ENCODE measurements at places on chromosomes 4 and X. TPM values are rescaled to one million over a fixed set of nuclear protein-coding genes. Genes with fewer than 3 reads are reported as not detected.

GRCh38 chr4:35970366-35970960 is 273.9 kb downstream of the ARAP2 start:
- no peak overlapping the region for H3K27ac ChIP-seq
- no peak for DNase-seq
- peaks cover 2% of the 10 kb centered on the region for H3K4me1 ChIP-seq

GRCh38 chr4:185796176-185796575 is 15.8 kb downstream of the SORBS2 start:
- H3K4me1 ChIP-seq: no peaks in the 10 kb centered on the region
- H3K27me3 ChIP-seq: no peaks in the 10 kb centered on the region
- H3K4me3 ChIP-seq: no peak overlapping the region
- no peaks in the 10 kb centered on the region for H3K36me3 ChIP-seq
- no peak for DNase-seq
- no peak overlapping the region for H3K27ac ChIP-seq

- no peaks in the 10 kb centered on the region for H3K27me3 ChIP-seq
- H3K36me3 ChIP-seq: peaks cover 31% of the 10 kb centered on the region
- no peak overlapping the region for H3K4me3 ChIP-seq
- H3K27ac ChIP-seq: no peak overlapping the region
Measured at GRCh38 chr4:88629826-88630225, 37.5 kb downstream of the HERC3 start.

GRCh38 chr4:8728536-8729407 is 136.2 kb downstream of the CPZ start:
- DNase-seq: no peak
- no peaks in the 10 kb centered on the region for H3K4me1 ChIP-seq
- H3K27me3 ChIP-seq: peaks cover 8% of the 10 kb centered on the region
- H3K4me3 ChIP-seq: no peak overlapping the region
- no peak overlapping the region for H3K27ac ChIP-seq
- H3K36me3 ChIP-seq: no peaks in the 10 kb centered on the region

The DGKK gene
- not detected for total RNA-seq

- H3K4me1 ChIP-seq: no peaks in the 10 kb centered on the region
- no peaks in the 10 kb centered on the region for H3K36me3 ChIP-seq
- no peak overlapping the region for H3K4me3 ChIP-seq
- H3K27ac ChIP-seq: no peak overlapping the region
- H3K27me3 ChIP-seq: no peaks in the 10 kb centered on the region
Measured at GRCh38 chrX:105190252-105190853, 30.1 kb downstream of the TEX13A start.

GRCh38 chrX:17876135-17876534 is 15.0 kb upstream of the RAI2 start:
- DNase-seq: no peak
- H3K4me3 ChIP-seq: no peak overlapping the region
- peaks cover 1% of the 10 kb centered on the region for H3K36me3 ChIP-seq

DNA sequence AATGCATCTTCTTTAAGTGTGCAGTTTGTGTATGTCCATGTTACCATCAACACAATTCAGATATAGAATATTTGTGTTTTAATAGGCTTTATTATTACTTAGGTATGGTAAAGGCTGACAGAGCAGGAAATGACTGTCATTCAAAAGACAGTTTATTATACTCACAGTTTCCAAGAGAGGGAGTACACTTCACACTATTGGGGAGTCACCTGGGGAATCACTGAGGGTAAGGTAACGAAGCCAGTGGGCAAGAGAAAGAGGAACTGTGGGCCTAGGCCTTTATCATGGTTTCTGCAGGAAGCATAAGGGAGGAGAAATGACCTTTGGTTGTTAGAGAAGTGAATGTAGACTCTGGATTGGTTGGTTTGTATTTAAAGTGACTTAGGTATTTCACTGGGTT is 235.1 kb upstream of the HCCS start:
- H3K4me1 ChIP-seq: no peaks in the 10 kb centered on the region
- no peaks in the 10 kb centered on the region for H3K27me3 ChIP-seq
- H3K27ac ChIP-seq: no peak overlapping the region
- H3K4me3 ChIP-seq: no peak overlapping the region
- no peak for DNase-seq

DNA sequence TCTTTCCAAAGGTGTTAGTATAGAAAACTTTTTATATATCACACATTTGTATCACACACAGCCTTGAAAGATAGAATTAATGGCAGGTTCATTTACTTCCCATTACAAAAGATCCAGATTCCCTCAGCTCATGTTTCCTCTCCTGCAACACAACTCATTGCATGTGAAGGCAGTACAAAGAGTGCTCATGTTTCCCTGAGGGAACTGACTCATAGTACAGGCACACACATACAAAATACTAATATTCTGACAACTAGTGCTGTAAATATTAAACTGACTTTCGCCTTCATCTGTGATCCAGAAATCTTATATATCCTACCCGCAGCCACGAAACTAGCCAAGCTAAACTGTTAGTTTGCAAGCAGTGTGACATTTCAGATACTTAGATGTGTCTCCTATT is 819.8 kb upstream of the PCDH7 start:
- no peak overlapping the region for H3K27ac ChIP-seq
- no peak for DNase-seq
- H3K27me3 ChIP-seq: no peaks in the 10 kb centered on the region
- H3K4me3 ChIP-seq: no peak overlapping the region
- no peaks in the 10 kb centered on the region for H3K36me3 ChIP-seq

- H3K4me3 ChIP-seq: no peak overlapping the region
- no peaks in the 10 kb centered on the region for H3K27me3 ChIP-seq
- DNase-seq: no peak
- peaks cover 1% of the 10 kb centered on the region for H3K4me1 ChIP-seq
- H3K36me3 ChIP-seq: no peaks in the 10 kb centered on the region
Measured at GRCh38 chr4:183599284-183599683, 59.7 kb downstream of the RWDD4 start.

The RBM47 gene
- 0.16 TPM for total RNA-seq

- no peaks in the 10 kb centered on the region for H3K36me3 ChIP-seq
- H3K4me1 ChIP-seq: peaks cover 12% of the 10 kb centered on the region
- no peak overlapping the region for H3K27ac ChIP-seq
- no peaks in the 10 kb centered on the region for H3K27me3 ChIP-seq
- H3K4me3 ChIP-seq: no peak overlapping the region
Measured at GRCh38 chrX:18537068-18537467, 111.7 kb downstream of the CDKL5 start.

DNA sequence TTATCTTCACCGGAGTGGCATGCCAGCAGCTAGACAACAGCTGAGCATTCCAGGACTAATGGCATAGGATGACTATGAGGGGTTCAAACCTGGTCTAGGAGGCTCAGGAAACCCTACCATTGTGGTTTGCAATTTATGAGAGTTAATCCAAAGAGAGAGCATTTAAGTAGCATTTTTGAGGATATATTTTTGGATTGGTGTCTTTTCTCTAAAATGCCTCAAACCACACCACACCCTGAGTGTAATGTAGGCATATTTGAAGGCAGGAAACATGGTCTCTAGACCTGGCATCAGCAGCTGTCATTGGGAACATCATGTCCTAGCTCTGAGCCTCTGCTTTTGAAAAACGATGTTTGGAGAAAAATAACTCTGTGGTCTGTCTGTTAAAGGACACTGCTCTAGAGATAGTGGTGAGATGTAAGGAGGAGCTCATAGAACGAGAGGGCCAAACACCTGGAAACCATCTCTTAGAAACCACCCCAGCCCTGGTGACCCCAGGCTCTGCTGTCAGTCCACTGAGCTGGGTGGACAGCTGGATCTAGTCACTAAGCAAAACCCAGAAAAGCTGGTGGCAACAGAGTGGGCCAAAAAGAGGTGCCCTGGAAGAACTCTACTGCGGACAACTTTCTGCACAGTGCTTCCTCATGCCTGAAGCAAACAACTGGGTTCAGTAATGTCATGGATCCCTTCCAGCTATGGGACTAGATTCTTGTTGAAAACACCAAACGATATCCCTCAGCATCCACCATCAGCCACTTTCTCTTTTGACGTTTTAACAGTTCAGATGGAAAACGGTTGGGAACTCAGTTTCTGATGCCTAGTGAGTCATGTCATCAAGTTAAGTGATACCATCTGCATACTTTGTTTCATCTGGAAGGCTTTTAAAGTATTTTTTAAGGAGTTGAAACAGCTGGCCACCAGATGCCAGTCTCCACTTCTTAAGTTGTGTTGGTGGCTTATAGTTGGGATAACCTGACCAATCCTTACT is 100.2 kb upstream of the C1QTNF7 start:
- H3K27ac ChIP-seq: no peak overlapping the region
- peaks cover 7% of the 10 kb centered on the region for H3K4me1 ChIP-seq
- DNase-seq: no peak
- H3K27me3 ChIP-seq: no peaks in the 10 kb centered on the region
- no peak overlapping the region for H3K4me3 ChIP-seq
- H3K36me3 ChIP-seq: no peaks in the 10 kb centered on the region

The ITIH6 gene
- total RNA-seq: not detected

- H3K4me3 ChIP-seq: no peak overlapping the region
- H3K27me3 ChIP-seq: no peaks in the 10 kb centered on the region
- no peak overlapping the region for H3K27ac ChIP-seq
- H3K36me3 ChIP-seq: no peaks in the 10 kb centered on the region
- DNase-seq: no peak
Measured at GRCh38 chr4:144213371-144213770, 72.9 kb upstream of the GYPA start.

DNA sequence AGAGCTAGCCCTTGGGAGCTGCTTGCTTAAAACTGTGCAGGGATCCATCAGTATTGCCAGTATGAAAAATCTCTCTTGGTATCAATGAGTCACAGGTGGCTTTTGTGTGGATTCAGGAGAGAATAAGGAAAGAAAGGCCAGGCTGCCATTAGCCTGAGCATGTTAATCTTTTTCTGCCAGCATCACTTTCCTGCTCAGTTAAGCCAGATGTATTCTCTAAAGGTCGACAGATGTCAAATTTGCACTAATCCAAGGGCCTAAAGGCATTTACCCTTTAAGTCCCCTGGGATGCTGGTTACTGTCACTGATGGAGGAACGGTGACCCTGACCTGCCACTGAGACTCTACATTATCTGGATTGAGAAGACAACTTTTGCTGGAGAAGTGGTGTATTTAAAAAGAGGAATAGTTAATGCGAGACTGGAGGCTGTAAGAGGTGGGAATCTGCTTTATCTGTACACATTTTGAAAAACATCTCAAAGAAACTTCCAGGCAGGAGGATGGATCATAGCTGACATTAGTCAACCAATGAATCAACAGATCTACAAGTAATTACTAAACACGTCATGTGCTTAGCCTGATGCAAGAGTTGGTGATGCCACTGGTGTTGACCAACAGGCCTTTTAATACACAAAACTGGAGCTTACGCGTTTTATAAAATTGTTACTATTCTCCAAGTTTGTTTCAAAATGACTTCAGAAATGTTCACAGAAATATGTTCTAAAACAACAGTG is 241.4 kb upstream of the ANXA3 start:
- H3K4me3 ChIP-seq: no peak overlapping the region
- H3K27me3 ChIP-seq: peaks cover 28% of the 10 kb centered on the region
- H3K36me3 ChIP-seq: no peaks in the 10 kb centered on the region
- H3K27ac ChIP-seq: no peak overlapping the region

The TRO gene
- total RNA-seq: 5.9 TPM

DNA sequence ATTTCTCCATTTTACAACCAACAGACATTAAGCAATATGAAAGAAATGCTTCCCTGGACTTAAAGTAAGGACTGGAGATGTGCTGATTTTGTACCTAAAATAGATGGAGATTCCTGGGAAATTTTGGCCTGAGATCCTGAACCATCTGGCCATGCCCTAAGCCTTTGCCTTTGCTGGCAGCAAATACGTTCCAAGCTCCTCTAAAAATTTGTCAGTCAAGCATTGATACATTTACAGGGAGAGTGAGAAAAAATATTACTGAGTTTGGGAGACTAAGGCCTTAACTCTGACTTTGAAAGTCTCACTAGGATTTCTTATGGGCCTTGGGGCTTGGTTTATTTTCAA is 63.9 kb downstream of the FHDC1 start:
- no peaks in the 10 kb centered on the region for H3K36me3 ChIP-seq
- H3K4me3 ChIP-seq: no peak overlapping the region
- DNase-seq: no peak
- H3K27ac ChIP-seq: no peak overlapping the region
- no peaks in the 10 kb centered on the region for H3K27me3 ChIP-seq

DNA sequence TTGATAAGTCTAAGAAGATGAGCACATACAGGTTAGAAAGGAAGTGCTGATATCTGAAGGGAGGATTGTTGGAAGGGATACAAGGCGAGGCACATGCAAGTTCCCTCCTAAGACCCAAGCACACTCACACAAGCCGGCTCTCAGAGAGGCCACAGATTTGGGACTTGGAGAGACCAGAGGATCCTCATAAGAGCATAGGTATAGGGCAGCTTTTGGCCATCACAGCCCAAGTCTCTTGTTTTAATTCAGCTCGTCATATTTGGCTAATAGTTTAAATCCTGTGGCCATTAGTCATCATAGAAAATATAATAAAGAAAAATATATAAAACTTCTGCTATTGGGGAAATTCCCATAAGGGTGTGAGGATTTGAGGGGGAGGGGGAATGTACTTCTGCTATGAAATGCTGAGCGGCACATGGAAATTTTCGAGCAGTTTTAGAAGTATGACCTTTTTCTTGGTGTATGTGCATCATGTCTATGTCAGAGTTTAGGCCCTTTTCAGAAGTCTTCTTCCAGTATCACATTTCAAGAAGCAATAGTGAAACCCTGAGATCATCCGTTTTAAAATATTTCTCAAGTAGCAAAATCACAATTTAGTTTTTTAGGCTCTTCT is 97.7 kb downstream of the NFKB1 start:
- H3K4me1 ChIP-seq: peaks cover 75% of the 10 kb centered on the region
- no peaks in the 10 kb centered on the region for H3K27me3 ChIP-seq
- H3K36me3 ChIP-seq: peaks cover 84% of the 10 kb centered on the region

DNA sequence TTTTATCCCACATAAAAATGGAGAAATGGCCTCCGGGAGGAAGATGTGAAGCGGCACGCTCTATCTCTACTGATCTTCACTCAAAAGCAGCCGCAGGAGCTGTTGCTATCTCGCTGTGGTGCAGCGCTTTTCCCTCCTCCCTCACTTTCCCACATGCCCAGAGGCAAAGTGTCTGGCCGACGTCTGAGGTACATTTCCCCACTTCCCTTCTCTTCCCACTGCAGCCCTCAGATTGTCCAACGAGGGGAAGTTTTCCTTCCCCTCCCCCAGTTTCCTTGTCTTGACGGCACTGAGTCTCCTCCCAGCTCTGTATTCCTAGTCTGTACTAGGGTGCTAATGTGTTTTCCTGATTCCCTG is 660 bp upstream of the COL25A1 start:
- H3K27me3 ChIP-seq: peaks cover 61% of the 10 kb centered on the region
- no peaks in the 10 kb centered on the region for H3K36me3 ChIP-seq
- H3K4me3 ChIP-seq: peak overlapping the region; percentile 76
- H3K27ac ChIP-seq: no peak overlapping the region
- DNase-seq: no peak
- H3K4me1 ChIP-seq: peaks cover 11% of the 10 kb centered on the region

- H3K27me3 ChIP-seq: no peaks in the 10 kb centered on the region
- no peak overlapping the region for H3K4me3 ChIP-seq
- no peak overlapping the region for H3K27ac ChIP-seq
- H3K4me1 ChIP-seq: no peaks in the 10 kb centered on the region
Measured at GRCh38 chr4:25402521-25402920, 25.5 kb downstream of the ANAPC4 start.

GRCh38 chrX:103780336-103781061 is 3.9 kb downstream of the PLP1 start:
- DNase-seq: no peak
- H3K4me3 ChIP-seq: no peak overlapping the region
- no peaks in the 10 kb centered on the region for H3K27me3 ChIP-seq
- H3K27ac ChIP-seq: no peak overlapping the region
- no peaks in the 10 kb centered on the region for H3K36me3 ChIP-seq
- no peaks in the 10 kb centered on the region for H3K4me1 ChIP-seq

The SMIM31 gene
- not detected for total RNA-seq

Data from activated naive CD8-positive, alpha-beta T cell treated with anti-CD3 and anti-CD28 coated beads for 36 hours (primary cell).